Body of pancreas (tissue), 4 donors: ENCODE measurements at places on chromosomes 12 and 14.
A peak's percentile ranks its signal among the peaks of the same experiment; 100 is the strongest.

DNA sequence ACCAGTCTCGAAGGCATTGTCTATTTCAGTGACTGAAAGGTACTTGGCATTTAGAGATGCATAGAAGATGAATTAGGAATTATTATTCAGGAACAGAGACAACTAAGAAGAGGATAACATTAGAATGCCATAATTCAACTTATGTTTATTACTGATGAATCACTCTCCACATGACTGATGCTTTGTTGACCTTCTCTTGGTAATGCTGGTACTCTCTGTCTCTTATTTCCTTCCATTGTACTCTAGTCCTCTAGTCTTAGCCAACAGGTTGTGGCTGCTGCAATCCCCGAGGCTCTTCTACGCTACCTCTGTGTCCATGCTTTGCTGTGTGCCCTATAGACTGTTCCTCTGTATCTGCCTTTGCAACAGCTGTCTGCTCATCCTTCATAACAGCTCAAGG lies 652.9 kb downstream of the NRXN3 start:
- H3K4me3 ChIP-seq, result no peak overlapping the region
- no peaks in the 10 kb centered on the region for H3K36me3 ChIP-seq
- DNase-seq, result no peak
- no peaks in the 10 kb centered on the region for H3K4me1 ChIP-seq
- H3K27ac ChIP-seq, result no peak overlapping the region

- no peak overlapping the region for H3K27ac ChIP-seq
- H3K27me3 ChIP-seq, result no peaks in the 10 kb centered on the region
- no peak for DNase-seq
Observed at GRCh38 chr12:32211066-32211899, 104.6 kb downstream of the BICD1 start.

DNA sequence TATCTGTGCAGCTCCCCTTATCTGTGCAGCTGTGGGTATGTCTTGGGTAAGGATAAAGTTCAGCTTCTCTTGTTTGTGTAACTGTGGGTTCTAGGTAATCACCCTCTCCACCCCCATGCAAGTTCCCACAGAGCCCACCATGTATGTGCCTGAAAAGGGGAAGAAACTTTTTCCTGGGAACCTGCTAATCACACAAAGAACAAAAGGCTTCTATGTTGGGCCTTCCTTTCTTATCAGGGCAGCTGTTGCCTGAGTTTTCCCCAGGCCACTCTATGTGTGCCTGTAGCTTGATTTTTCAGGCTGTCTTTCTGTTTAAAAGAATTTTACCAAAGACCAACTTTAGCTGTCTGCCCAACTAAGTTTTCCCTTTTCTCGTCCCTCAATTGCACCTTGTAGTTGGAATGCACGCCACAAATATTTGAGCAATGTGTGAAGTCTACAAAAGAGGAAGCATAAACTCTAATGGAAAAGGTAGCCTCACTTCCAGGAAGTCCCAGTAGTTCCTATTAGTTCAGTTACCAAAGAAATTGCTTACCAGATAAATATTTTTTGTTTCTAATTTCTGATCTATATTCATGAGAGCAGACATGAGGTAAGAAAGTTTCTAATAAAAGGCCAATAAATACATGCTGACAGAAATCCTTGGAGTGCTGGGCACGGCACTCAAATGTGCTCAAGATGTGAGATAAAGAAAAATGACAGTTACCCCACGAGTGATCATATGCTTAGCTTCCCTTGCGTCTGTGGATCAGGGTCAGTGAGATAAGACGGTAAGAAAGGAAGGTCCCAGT lies 2.7 kb upstream of the GALC start:
- peaks cover 23% of the 10 kb centered on the region for H3K4me1 ChIP-seq
- peak overlapping the region; percentile 23 for H3K27ac ChIP-seq
- H3K4me3 ChIP-seq, result no peak overlapping the region
- H3K36me3 ChIP-seq, result no peaks in the 10 kb centered on the region

- no peaks in the 10 kb centered on the region for H3K27me3 ChIP-seq
- peaks cover 9% of the 10 kb centered on the region for H3K4me1 ChIP-seq
- no peak overlapping the region for H3K4me3 ChIP-seq
- no peak overlapping the region for H3K27ac ChIP-seq
Observed at GRCh38 chr12:57096099-57096572, 7.2 kb downstream of the NAB2 start.

DNA sequence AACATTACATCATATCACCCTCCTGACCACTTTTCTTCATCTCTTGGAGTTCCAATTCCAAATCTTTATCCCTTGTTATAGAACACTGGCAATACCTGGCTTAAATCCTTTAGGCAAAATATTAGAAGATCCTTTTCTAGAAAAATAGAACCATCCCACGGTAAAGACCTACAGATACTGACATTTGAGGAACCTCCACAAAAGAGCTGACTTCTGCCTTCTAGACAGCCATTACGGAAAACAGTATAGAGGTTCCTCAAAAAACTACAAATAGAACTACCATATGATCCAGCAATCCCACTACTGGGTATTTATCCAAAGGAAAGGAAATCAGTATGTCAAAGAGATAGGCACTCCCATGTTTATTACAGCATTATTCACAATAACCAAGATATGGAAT lies 241.7 kb upstream of the AMIGO2 start:
- peaks cover 12% of the 10 kb centered on the region for H3K4me1 ChIP-seq
- no peaks in the 10 kb centered on the region for H3K36me3 ChIP-seq

DNA sequence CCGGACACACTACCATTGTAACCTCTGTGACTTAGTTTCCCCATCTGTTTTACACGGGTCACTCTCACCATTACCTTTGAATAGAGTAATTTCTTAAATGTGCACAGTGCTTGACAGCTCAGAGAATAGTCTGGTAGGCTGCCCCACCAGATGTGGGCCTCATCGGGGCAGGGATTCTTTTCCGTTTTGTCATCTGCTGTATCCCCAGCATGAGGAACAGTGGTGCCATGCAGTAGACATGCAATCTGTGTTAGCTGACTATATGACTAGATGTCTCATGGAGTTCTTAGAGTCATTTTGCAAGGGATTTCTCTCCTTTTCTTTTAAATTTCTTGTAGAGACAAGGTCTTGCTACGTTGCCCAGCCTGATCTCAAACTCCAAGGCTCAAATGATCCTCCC lies 44.9 kb upstream of the PLEKHG3 start:
- H3K4me3 ChIP-seq, result no peak overlapping the region
- no peaks in the 10 kb centered on the region for H3K27me3 ChIP-seq
- no peak overlapping the region for H3K27ac ChIP-seq
- H3K4me1 ChIP-seq, result no peaks in the 10 kb centered on the region

GRCh38 chr12:8771072-8771471 lies 51.3 kb upstream of the A2ML1 start:
- no peak for DNase-seq
- H3K27me3 ChIP-seq, result no peaks in the 10 kb centered on the region
- H3K36me3 ChIP-seq, result no peaks in the 10 kb centered on the region
- no peak overlapping the region for H3K4me3 ChIP-seq
- no peak overlapping the region for H3K27ac ChIP-seq
- no peaks in the 10 kb centered on the region for H3K4me1 ChIP-seq

GRCh38 chr14:29085546-29085945 lies 319.0 kb downstream of the FOXG1 start:
- no peaks in the 10 kb centered on the region for H3K36me3 ChIP-seq
- no peak overlapping the region for H3K4me3 ChIP-seq
- H3K4me1 ChIP-seq, result no peaks in the 10 kb centered on the region
- no peak overlapping the region for H3K27ac ChIP-seq
- no peaks in the 10 kb centered on the region for H3K27me3 ChIP-seq
- no peak for DNase-seq

DNA sequence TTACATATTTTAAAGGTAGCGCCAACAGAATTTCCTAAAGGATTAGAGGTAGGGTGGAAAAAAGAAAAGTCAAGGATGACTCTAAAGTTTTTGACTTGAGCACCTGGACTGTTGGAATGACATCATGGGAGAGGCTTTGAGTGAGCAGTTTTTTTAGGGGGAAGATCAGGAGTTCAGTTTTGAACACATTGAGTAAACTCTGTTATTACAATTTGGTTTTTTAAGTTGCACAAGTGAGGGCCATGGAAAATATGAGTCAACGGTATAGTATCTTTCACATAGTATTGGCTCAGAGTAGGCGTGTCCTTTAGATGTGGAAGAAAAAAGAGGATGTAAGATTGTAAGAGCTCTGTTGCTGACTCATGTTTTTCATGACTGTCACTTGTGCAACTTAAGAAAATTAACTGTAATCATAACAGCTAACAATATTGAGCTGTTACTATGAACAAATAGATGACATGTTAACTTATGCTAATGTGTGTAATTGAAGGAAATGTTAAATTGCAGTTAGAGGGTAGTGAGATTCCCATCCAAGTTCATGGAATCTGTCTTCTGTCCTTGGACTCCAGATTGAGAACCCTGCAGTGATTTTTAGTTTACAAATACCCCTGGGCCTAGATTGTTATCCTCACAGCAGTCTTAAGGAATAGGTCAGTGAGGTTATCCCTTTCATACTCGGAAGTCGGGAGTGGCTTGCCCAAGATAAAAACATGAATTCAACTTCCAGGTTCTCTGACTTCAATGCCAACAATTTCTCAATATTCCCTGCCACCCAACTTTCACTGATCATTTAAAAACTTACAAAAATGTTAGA lies 48.2 kb upstream of the ATP2B1 start:
- H3K4me3 ChIP-seq, result no peak overlapping the region
- no peaks in the 10 kb centered on the region for H3K4me1 ChIP-seq
- no peak overlapping the region for H3K27ac ChIP-seq
- no peaks in the 10 kb centered on the region for H3K27me3 ChIP-seq
- DNase-seq, result peak; percentile 56

- H3K4me1 ChIP-seq, result no peaks in the 10 kb centered on the region
- no peak overlapping the region for H3K4me3 ChIP-seq
- no peak overlapping the region for H3K27ac ChIP-seq
- no peaks in the 10 kb centered on the region for H3K27me3 ChIP-seq
- DNase-seq, result no peak
Observed at GRCh38 chr12:10701131-10701681, 21.9 kb downstream of the YBX3 start.

GRCh38 chr14:86779416-86779815 lies 1213.6 kb downstream of the GALC start:
- no peak overlapping the region for H3K4me3 ChIP-seq
- H3K27ac ChIP-seq, result no peak overlapping the region
- no peaks in the 10 kb centered on the region for H3K27me3 ChIP-seq
- DNase-seq, result no peak
- H3K36me3 ChIP-seq, result no peaks in the 10 kb centered on the region

GRCh38 chr14:59337141-59337611 lies 128.0 kb downstream of the GPR135 start:
- no peak overlapping the region for H3K27ac ChIP-seq
- DNase-seq, result peak; percentile 19
- no peak overlapping the region for H3K4me3 ChIP-seq
- peaks cover 18% of the 10 kb centered on the region for H3K4me1 ChIP-seq

DNA sequence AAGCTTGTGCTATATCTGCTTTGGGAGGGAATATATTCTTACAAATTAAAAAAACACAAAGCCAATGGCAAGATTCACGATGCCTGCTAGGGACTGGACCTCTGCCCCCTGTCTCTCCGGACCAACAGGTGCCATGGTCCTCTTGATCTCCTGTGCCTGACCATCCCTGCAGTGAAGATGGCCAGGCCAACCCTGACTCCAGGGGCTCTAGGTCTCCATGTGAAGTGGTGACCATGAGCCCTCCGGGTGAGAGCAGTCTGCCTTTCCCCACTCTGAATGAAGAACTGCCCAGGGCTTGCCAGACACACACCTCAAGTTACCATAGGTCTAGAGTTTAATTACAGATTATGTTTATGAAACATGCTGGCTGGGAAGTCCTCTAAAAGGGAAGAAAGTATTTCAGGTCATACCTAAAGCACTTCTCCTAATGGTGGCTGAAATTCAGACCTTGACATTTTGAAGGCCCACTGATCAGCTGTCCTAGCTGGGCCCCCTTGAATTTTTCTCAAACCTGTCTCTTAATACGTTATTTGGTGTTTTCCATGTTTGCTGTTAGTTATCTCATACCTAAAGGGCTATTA lies 1.4 kb downstream of the ARHGDIB start:
- no peaks in the 10 kb centered on the region for H3K36me3 ChIP-seq
- no peak overlapping the region for H3K4me3 ChIP-seq
- no peak overlapping the region for H3K27ac ChIP-seq
- peaks cover 6% of the 10 kb centered on the region for H3K4me1 ChIP-seq

DNA sequence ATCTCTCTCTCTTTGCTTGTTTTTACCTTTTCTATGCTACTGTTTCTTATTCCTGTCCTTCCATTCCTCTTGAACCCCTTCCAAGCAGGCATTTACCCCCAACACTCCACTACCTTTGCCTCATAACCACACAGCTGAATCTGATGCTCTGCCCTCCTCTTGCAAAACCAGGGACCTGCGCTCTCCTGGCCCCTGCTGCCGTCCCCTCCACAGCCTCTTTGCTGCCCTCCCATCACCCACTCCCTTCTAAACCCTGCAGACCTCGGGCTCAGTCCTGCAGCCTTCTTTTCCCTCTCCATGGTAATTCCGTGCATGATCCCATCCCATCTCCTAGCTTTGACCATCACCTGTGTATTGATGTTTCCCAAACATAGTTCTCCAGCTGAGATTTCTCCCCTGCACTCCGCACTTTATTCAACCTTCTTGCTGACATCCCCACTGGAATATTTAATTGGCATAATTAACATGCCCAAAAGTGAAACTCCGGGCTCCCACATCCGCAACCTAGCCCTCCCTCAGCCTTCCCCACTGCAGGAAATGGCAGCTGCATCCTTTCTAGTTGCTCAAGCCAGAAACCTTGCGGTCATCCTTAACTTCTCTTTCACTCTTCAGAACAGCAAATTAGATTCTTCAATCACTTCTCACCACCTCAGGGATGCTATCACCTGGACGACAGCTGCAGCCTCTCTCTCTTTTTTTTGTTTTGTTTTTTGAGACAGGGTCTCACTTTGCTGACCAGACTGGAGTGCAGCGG lies 16.0 kb downstream of the FIGNL2 start:
- no peak overlapping the region for H3K4me3 ChIP-seq
- H3K36me3 ChIP-seq, result no peaks in the 10 kb centered on the region
- no peak overlapping the region for H3K27ac ChIP-seq
